ENCODE measurements at places on chromosomes 12 and 14.

DNA sequence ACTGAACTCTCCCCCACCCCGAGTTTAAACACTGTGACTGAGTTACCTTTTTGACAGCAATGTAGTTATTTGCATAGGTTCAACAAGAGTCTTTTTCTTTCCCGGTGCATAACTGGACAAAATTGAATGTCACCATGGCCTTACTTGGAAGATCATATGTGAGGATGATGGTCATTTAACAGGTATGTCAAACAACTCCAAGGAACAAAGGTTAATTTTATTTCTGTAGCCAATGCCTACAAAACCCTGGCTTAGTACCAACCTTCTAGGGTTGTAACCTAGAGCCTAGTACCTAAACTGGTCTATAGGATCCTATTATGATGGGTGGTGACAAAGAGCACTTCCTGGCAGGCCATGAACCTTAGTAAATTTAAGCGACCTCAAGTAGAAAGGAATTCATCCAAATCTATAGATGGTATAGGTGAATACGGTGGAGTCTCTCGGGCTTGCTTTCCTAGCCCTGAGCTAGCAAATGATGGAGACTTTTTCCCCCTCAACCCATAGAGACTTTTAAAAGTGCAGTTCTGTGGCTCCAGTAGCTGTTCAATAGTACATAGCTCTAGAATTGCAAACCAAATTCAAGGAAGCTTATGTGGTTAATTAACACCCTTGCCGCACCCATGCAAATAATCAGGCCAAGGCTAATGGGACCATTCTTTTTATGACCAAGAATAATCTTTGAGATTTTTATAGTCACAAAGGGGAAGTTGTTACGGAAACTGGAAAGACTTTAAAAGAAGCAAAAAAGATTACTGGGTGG, 89.0 kb downstream of the SLC38A1 start:
- no peak for DNase-seq

DNA sequence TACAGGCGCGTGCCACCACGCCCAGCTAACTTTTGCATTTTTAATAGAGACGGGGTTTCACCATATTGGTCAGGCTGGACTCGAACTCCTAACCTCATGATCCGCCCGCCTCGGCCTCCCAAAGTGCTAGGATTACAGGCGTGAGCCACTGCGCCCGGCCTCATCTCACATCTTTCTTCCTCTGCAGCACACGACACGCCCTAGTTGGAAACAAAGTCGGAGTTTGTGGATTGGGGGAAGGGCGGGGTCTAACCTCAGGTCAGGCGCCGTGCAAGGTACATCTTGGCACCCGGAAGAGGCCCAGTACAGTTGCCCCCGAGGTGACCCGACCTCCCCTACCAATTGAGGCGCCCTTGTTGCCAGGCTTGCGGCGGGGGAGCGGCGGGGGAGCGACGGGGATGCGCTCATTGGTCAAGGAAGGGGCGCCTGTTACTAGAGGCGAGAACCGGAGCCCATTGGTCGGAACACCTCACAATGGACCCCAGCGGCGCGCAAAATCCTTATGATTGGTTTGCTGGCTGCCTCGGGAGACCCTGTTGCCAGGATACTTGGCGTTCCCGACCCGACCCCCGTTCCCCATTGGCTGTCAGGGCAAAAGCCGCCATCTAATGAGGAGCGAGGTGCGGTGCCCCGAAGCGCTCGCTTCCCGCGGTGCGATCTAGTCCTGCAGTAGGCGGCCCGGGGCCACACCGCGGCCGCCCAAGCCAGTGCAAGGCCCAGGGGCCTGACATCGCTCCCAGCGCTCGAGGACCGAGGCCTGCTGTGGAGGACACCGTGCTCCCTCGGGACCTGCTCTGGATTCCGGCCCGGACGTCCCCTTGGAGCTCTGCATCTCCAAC, at the start of gene REC8:
Gene REC8, plus strand, starts transcription at position 659 of the 839 bp plus-strand sequence. CDS start 473 bp downstream, outside the sequence.
- DNase-seq = peak; percentile 87

DNA sequence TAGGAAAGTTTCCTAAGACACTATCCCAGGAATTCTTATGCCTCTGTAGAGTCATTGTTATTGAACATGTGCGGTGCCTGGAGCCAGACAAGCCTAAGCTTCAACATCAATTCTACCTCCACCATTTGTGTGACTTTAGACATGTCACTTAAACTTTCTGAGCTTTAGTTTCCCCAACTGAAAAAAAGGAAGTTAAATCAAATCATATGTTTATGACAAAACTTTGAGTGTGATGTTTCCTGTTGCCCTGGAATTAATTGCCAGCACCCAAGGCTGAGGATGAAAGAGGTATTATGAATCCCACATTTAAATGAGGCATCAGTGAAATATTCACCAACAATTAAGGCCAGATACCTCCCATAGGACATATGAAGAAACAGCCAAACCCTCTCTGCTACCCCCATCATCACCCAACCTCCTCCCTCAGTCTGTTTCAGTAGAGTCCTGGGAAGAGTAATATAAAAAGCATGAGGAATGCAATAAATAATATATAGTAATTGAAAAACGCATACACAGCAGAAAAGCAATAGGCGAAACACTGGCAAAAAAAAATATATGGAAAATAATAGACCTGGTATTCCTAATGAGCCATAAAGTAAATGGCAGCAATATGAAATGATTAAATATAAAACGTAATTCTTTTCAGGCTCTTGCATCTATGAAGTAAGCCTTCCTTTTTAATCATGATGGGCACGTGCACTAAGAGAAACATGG, 182.0 kb upstream of the DCN start:
- no peak for DNase-seq

DNA sequence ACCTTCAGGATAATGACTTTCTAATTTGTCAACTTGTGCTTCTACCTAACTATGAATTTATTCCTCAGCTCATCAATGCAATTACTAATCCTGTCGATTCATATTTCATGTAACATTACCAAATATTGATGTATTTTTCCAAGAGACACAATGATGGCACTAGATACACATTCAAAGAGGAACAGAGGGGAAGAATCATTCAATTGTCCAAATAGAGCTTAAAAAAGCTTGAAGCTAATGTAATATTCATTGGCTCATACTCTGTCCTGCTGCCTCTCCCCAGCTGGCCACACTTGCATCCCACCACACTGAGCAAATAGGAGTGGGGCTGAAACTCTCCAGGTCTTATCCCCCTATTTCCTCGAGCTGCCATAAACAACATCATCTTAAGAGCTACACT, 9.3 kb downstream of the TESPA1 start:
- DNase-seq = no peak

- peak; percentile 79 for DNase-seq
These were observed at the start of gene NDRG2 for GRCh38 chr14:21024585-21025370. Gene NDRG2, minus strand, starts transcription at chr14:21025061. Its CDS starts 1,746 bp downstream, at chr14:21023315.

DNA sequence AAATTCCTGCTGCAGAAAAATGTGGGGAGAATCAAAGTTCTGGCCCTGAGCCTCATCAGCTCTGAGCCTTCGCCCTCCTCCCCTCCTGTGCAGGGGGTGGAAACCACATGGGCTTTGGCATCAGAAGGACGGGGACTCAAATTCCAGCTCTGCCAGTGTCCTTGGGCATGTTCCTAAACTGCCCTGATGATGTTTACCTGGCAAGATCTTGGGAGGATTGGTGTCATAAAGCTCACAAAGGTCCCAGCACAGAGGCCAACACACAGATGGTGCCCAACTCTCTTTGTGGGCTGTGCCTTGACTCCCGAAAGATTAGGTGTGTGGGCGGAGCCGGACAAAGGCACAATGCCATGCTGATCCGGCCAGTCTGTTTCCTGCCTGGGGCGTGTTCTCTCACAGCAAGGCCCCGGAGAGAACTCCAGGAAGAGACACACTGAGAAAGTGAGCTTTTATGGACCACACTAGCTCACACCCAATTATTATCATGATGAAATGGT, 20.5 kb upstream of the CLMN start:
- no peak for DNase-seq

DNA sequence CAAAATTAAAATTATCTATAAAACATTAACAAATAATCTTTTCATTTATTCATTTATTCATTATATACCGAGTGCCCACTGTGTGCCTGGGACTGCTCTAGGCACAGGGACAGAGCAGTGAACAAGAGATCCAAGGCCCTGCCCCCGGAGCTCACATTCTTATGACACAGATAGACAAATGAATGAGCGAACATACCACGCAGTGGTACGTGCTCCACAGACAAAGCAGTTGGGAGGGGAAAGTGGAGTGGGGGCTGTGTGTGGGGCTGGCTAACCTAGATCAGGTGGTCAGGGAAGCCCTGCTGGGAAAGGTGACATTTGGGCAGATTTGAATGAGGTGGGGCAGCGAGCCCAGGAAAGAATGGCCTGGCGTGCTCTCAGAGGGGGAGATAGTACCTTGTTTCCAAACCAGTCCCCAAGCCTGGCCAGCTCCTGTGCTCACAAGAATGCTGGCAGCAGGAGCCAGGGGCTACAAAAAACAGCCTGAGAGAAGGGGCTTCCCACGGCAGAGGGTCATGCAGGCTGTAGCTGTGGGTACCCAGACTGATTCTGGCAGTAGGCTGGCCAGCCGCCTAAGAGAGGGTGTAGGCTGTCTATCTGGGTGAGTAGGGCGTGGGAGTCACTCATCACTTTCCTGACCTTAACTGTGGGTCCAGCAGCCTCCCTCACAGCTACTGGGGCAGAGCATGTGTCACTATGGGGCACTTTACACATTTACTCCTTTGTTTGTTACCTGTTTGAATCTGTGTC, 57.8 kb upstream of the ACTN1 start:
- DNase-seq = no peak

DNA sequence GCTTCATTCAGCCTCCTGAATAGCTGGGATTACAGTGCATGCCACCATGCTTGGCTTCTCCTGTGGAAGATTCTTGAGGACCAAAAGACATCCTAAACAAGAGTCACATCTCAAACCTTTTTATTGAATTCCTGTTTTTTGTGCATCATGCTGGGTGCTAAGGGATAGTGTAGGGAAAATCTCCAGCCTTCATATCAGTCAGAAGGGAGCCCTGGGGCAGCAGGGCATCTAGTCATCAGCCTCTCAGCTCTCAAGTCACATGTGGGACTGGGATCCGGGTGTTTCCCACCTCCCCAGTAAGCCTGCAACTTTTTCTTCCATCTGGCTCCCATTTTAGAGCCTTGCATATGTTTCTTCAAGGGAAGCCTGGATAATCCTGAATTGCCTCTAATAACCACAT, 25.1 kb upstream of the OASL start:
- DNase-seq = no peak

- no peak for DNase-seq
These were observed 47.4 kb upstream of the C14orf180 start for GRCh38 chr14:104532191-104532555.

DNA sequence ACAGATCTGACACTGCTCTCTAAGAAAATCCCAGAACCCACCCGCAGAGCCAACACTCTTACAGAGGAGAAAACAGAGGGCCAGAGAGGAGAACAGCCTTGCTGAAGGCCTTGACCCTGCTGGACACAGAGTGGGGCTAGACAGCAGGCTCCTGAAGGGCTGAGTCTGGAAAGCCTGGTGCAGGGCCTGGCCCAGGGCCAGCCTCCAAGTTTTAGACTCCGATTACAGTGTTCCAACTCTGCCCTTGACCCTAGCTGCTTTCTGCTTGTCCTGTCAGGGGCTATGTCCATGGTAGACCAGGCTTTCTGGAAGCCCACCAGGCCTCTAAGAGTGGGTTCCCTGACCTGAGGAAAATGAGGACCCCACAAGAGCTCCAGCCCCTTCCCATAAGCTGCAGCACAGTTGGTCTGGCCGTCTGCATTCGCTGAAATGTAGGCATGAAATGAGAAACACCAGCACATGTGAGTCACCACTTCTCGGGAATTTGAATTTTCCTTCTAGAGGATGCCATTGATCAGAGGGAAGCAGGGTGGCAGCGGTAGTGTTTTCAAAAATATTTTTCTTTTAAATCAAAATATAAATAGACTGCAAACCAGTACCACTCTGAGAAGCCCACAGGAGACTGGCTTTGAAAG, 154.4 kb downstream of the CALM1 start:
- DNase-seq = no peak

- no peak for DNase-seq
These were observed 83.4 kb downstream of the TMX1 start for GRCh38 chr14:51323492-51323891.

DNA sequence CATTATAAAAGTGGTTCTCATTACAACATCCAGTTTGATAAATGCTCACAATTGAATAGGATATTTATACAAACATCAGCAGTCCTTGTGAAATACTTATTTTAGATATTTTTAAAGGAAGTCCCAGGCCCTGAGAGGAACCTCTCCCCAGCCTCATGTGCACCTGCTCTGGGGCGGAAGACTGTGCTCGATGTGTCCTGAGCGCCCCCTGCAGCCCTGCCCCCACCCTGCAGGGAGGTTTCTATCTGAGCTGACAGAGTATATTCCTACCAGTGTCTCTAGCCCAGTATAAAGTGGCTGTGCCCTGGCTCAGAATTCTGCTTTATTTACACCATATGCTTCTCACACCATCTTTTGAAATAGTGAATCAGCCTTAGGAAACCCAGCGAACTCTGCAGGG, 1349.1 kb downstream of the TMEM121 start:
- peak; percentile 45 for DNase-seq

GRCh38 chr12:122139266-122139665, 34.8 kb downstream of the IL31 start:
- DNase-seq = no peak

DNA sequence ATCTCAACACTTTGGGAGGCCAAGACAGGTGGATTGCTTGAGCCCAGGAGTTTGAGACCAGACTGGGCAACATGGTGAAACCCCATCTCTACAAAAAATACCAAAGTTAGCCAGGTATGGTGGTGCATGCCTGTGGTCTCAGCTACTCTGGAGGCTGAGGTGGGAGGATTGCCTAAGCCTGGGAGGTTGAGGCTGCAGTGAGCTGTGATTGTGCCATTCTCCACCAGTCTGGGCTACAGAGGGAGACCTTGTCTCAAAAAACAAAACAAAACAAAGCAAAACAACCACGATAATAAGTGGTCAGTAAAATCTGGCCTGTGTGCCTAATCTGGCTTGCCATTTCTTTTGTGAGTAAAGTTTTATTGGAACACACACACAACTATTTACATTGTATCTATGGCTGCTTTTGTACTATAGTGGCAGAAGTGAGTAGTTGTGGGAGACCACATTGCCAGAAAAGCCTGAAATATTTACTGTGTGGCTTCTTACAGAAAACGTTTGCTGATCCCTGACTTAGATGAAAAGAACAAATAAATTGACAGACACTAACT, 19.4 kb upstream of the KLRG1 start:
- no peak for DNase-seq

DNA sequence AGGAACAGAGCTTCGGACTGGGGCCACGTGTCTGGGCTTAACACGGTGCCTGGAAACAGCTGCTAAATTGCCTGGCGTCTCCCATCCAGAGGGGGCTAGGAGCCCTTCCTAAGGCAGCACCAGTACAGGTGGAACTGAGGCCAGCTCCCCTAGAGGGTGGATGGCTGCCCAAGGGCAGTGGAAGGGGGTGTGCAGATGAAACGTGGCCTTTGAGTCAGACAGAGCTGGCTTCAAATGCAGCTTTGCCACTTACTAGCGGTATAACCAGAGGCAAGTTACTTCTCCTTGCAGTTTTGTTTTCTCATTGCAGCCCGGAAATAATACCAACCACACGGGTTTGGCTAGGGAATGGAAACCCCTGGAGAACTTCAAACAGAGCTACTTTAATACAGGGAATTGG, 59.3 kb upstream of the SLC24A4 start:
- no peak for DNase-seq

- DNase-seq = no peak
These were observed 92.2 kb upstream of the DAAM1 start for GRCh38 chr14:59096303-59096702.

All from CD4-positive, alpha-beta T cell treated with Interferon gamma for 1 hour (primary cell).